ENCODE measurements at places on chromosomes 7 and 10.
A peak's percentile ranks its signal among the peaks of the same experiment; 100 is the strongest.

- H3K4me3 ChIP-seq, result peak overlapping the region; percentile 90
- peak; percentile 66 for DNase-seq
- peaks cover 43% of the 10 kb centered on the region for H3K4me1 ChIP-seq
- peak overlapping the region; percentile 76 for H3K27ac ChIP-seq
- peaks cover 32% of the 10 kb centered on the region for H3K27me3 ChIP-seq
- H3K36me3 ChIP-seq, result peaks cover 40% of the 10 kb centered on the region
Measured at GRCh38 chr10:22325272-22326144, 4.6 kb downstream of the BMI1 start.

DNA sequence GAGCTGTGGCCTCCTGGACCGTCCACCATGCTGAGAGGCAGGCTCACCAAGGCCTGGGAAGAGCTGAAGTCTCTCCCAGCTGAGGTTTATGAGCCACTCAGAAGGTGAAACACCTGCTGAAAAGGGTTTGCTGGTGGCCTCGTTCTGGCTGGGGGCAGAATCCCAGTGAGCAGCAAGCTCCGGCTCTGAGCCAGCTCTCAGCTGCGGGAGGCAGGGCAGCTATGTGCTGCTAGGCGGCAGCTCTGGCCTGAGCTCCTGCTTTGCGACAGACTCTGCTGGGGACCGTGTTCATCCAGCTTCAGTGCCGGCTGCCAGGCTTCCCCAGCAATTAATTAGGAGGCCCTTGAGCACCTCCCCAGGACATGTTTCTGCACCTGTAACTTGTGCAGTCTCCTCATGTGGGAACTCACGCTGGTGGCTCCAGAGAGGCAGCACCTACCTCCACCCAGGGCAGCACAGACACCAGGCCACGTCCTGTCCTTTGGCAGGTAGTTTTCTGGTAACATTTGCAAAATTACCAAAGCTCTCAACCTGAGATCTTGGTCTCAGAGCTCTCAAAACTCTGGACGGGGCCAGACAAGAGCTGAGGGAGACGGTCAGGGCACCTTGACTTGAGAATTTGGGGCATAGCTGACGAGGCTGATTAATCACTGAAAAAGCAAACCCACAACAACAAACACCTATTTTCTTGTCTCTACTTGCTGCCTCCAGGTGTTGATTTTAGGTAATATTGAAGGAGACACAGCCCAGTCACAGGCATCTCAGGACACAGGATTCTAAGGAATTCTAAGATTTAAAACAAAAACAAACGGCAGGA lies 185.0 kb downstream of the TCERG1L start:
- no peaks in the 10 kb centered on the region for H3K4me1 ChIP-seq
- no peaks in the 10 kb centered on the region for H3K27me3 ChIP-seq
- no peak overlapping the region for H3K4me3 ChIP-seq
- H3K27ac ChIP-seq, result no peak overlapping the region
- no peaks in the 10 kb centered on the region for H3K36me3 ChIP-seq

DNA sequence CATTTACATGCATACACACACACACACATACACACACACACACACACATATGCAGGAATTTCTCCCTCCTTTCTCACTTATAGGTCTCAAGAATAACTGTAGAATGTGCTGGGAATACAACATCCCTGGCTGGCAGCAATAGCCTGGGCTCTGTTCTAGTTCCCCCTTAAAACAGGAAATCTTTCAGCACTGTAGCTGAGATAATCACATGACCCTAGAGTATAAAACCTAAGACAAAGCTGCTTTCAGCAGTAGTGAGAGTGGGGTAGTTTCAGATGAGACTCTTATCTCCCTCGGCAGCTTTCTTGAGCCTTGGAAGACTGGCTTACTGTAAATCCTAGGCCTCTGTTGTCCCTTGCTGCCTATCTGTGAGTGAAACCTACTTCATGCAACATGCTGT lies 137.4 kb upstream of the AKR1E2 start:
- no peak overlapping the region for H3K4me3 ChIP-seq
- H3K27me3 ChIP-seq, result no peaks in the 10 kb centered on the region
- H3K36me3 ChIP-seq, result no peaks in the 10 kb centered on the region
- DNase-seq, result no peak
- H3K4me1 ChIP-seq, result peaks cover 20% of the 10 kb centered on the region
- no peak overlapping the region for H3K27ac ChIP-seq

DNA sequence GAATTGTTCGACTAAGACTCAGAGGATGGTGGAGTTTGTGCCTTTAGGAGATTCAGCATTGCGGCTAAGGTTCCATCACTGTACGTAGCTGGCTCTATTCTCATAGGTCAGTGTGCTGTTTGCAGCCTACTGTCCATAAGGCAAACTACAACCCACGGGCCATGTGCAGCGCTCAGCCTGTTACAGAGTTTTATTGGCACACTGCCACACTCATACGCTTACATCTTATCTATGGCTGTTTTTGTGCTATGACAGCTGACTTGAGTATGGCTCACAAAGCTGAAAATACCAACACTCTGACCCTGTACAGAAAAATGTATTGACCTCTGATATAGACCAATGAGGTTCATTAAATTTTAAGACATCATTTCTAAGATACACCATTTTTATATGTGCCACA lies 114.5 kb downstream of the ARID5B start:
- no peaks in the 10 kb centered on the region for H3K27me3 ChIP-seq
- peaks cover 49% of the 10 kb centered on the region for H3K36me3 ChIP-seq
- no peak for DNase-seq
- peaks cover 59% of the 10 kb centered on the region for H3K4me1 ChIP-seq
- no peak overlapping the region for H3K4me3 ChIP-seq

GRCh38 chr7:77335581-77335980 lies 80.6 kb downstream of the GSAP start:
- peaks cover 4% of the 10 kb centered on the region for H3K27me3 ChIP-seq
- peaks cover 4% of the 10 kb centered on the region for H3K36me3 ChIP-seq
- peaks cover 24% of the 10 kb centered on the region for H3K4me1 ChIP-seq
- H3K27ac ChIP-seq, result no peak overlapping the region

GRCh38 chr7:25347360-25348066 lies 119.2 kb upstream of the NPVF start:
- H3K27me3 ChIP-seq, result peaks cover 6% of the 10 kb centered on the region
- DNase-seq, result no peak
- H3K4me3 ChIP-seq, result no peak overlapping the region
- no peaks in the 10 kb centered on the region for H3K36me3 ChIP-seq

GRCh38 chr10:93777092-93777491 lies 19.4 kb downstream of the LGI1 start:
- no peaks in the 10 kb centered on the region for H3K4me1 ChIP-seq
- peaks cover 22% of the 10 kb centered on the region for H3K27me3 ChIP-seq
- no peak for DNase-seq
- H3K27ac ChIP-seq, result no peak overlapping the region
- H3K36me3 ChIP-seq, result no peaks in the 10 kb centered on the region

DNA sequence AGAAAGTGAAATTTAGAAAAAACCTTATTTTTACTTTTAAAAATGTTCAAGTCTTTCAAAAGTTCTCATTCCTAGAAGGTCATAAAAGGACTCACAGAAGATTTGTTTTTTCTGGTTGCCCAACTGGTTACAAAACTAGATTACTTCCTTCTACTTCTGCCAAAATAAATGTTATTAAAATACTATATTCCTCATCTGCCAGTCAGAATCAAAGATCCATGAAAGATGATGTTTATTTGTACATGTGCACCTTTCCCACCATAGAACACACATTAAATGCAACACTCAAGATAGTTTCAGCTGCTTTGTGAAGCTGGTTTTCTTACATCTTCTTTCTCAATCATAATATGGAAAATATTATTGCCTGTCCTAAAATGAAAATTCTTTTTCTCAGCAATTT lies 465.4 kb downstream of the ETV1 start:
- no peak overlapping the region for H3K4me3 ChIP-seq
- H3K4me1 ChIP-seq, result no peaks in the 10 kb centered on the region
- no peaks in the 10 kb centered on the region for H3K27me3 ChIP-seq
- H3K36me3 ChIP-seq, result no peaks in the 10 kb centered on the region
- H3K27ac ChIP-seq, result no peak overlapping the region

GRCh38 chr10:60461688-60462087 lies 72.0 kb upstream of the ANK3 start:
- no peak overlapping the region for H3K27ac ChIP-seq
- peaks cover 13% of the 10 kb centered on the region for H3K36me3 ChIP-seq
- H3K4me3 ChIP-seq, result no peak overlapping the region
- peaks cover 6% of the 10 kb centered on the region for H3K4me1 ChIP-seq
- no peaks in the 10 kb centered on the region for H3K27me3 ChIP-seq
- no peak for DNase-seq

GRCh38 chr7:151319189-151319588 lies 22.4 kb upstream of the NUB1 start:
- no peak for DNase-seq
- peaks cover 10% of the 10 kb centered on the region for H3K27me3 ChIP-seq
- H3K27ac ChIP-seq, result no peak overlapping the region
- peaks cover 8% of the 10 kb centered on the region for H3K4me1 ChIP-seq
- H3K4me3 ChIP-seq, result no peak overlapping the region
- H3K36me3 ChIP-seq, result peaks cover 5% of the 10 kb centered on the region

Measured in activated T-helper 1 cell treated with anti-CD3 and anti-CD28 coated beads, Interleukin-12 subunit alpha, Interleukin-12 subunit beta, Interleukin-2, Interleukin-4 antibody, amounts not matched to agents 30 ng/mL and 10 ng/mL and 1 ng/mL, durations not matched to agents 14 hours and 24 hours and 36 hours (primary cell).